Posterior vena cava (tissue), 2 donors: ENCODE measurements at places on chromosomes 6 and 20. TPM values are rescaled to one million over a fixed set of nuclear protein-coding genes. Genes with fewer than 3 reads are reported as not detected.

Gene PLG
- not detected for total RNA-seq

DNA sequence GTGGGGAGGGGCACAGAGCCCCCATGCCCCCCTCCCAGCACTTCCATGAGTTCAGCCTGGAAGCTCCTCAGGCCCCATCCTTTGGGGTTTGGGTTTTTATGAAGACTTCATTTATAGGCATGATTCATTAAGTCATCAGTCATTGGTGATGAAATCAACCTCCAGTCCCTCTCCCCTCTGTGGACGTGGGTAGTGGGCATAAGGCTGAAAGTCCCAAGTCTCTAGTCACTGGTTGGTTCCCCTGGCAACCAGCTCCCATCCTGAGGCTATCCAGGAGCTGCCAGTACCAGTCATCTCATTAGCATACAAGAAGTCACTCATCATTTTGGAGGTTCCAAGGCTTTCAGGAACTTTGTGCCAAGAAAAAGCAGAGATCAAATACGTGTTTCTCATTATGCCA, 9.2 kb downstream of the TGM3 start:
- DNase-seq: peak; percentile 32

DNA sequence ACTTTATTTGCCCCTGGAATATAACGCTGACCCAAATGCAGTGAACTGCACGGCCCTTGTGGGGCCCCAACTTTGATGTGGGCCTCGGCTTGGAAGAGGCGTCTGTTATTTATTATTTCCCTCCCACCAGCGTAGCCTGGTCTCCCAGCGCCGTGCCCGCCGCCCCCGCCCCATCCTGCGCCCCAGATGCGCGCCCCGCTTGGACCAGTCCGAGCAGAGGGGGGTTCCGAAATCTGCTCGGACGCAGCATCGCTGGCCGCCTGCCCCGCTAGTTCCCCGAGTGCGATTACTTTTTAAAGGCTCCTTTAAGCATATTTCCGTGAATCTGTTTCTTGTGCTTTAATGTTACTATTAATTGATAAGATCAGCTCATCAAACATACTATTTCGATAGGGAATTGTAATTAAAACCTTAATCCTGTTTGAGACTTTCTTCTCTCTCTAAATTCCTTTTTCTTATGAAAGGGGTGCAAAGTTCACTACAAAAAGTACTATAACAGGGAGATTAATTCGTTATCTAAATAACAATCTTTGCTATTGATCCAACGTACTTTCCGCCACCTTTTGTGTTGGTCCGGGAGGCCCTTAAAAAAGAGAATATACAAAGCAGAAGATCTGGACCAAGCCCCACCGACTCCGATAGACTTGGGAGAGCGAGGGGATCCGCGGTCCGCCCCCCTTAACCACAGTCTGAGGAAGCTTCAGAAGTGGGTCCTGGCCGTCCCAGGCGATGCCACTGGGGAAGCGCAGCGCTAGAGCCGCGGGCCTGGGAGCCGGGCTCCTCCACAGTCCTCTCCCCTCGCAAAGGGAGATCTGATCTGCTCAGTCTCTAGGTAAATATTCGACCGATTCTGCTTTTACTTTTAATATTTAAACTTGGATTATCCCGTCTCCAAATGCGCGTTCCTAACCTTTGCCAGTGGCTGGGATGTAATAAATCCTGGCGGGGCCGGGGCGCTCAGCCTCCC, 10.2 kb downstream of the POU3F2 start:
- no peak for DNase-seq

- DNase-seq: no peak
Measured at GRCh38 chr20:39309458-39309857, 347.3 kb downstream of the DHX35 start.

- DNase-seq: no peak
Measured at GRCh38 chr6:12943549-12943948, 227.0 kb downstream of the PHACTR1 start.

GRCh38 chr20:14673164-14673563, 335.8 kb upstream of the FLRT3 start:
- no peak for DNase-seq

DNA sequence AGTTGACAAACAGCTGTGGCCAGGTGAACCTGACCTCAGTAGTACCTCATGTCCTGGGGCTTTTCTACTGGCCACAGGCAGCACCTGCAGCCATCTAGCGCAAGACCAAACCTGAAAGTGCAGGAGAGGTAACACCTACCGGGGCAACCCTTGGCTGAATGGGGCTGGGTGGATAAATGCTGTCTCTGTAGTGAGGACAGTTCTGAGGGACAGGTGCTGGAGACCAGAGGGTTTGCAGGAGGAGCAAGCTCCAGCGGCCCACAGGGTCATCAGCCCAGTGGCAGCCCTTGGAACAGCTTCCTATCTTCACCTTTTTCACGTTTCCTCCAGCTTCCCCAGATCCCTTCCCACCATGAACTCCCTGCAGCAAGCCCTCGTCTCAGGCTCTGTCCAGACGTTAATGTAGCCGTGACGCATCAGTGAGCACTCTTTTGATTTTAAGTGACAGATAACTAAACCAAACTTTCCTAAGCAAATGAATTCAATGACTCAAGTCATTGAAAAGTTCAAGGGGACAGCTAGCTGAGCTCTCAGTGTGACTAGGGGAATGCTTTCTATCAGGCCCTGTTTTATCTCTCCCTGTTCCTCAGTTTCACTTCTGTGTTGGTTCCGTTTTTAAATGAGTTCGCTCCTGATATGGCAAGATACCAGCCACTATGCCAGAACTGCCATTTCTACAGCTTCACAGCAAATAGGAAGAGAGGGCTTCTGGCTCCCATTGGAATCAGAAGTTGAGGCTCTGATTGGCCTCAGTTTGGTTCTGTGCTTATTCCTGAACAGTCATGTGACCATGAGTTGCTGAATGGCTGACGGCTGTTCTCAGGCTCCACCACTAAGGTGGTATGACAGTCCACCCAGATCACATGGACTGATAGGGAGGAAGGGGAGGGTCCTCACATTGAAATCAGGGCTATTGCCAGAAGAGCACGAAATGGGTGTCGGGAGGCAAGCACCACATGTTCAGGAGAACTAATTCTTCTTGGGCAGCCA, 12.1 kb upstream of the PFDN4 start:
- DNase-seq: no peak

- DNase-seq: no peak
Measured at GRCh38 chr6:23681743-23682142, 444.3 kb upstream of the NRSN1 start.
